Astrocyte (in vitro differentiated cells and primary cell): ENCODE measurements at places on chromosomes 12 and 14. TPM values are rescaled to one million over a fixed set of nuclear protein-coding genes. Genes with fewer than 3 reads are reported as not detected.

DNA sequence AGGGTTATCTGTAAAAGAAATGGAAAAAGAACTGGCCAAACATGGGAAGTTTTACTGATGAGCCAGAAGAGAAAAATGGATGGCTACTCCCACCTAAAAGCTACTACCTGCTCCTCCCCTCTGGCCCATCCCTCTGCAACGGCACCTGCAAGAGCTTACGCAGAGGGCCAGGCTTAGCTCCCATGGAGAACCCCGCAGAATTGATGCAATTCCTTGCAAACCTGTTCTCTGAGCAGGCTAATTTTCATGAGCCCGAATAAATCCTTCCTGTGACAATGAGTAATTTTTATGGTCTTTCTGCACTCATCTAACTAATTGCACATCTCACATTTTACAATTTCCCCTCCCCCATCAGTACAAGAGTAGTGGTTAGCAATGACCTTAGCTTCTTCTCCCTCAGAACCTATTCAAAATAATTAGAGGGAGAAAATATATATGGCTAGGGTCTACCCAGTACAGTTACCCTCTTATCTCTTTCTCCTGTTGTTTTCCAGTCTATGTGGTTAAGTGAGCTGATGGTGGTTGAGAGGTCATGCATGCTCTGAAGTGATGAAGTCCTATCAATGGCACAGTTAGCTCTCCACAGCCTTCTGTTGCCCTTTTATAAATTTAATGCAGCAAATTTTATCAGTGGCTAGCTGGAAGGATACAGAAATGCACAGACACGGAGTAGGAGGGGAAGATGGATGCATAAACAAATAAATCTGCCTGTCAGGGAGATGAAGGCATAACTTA lies 67.7 kb upstream of the NTF3 start:
- H3K27me3 ChIP-seq, result no peaks in the 10 kb centered on the region
- H3K36me3 ChIP-seq, result no peaks in the 10 kb centered on the region
- no peak overlapping the region for H3K27ac ChIP-seq

The TRIM9 gene
- total RNA-seq, result 4.7 and 5.7 TPM in 2 replicates

- H3K27ac ChIP-seq, result peak overlapping the region; percentile 55
- H3K36me3 ChIP-seq, result no peaks in the 10 kb centered on the region
- peaks cover 33% of the 10 kb centered on the region for H3K4me1 ChIP-seq
- peak overlapping the region; percentile 80 for H3K4me3 ChIP-seq
- H3K27me3 ChIP-seq, result no peaks in the 10 kb centered on the region
Measured at GRCh38 chr12:123971449-123971769, 1.2 kb downstream of the CCDC92 start.

DNA sequence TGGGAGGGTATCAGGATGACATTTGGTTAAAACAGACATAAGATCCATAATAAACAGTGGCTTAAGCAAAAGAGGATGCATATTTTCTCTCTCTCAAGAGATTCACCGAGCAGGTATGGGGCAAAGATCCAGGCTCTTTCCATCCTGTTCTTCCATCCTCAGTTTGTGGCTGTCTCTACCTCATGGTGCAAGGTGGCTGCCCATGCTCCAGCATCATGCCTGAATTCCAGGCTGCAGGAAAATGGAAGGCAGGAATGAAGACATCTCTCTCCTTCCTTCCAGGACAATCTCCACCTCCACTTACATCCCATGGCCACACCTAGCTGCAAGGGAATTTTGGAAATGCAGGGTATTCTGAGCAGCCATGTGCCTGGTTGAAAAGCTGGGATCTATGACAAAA lies 136.0 kb downstream of the GLT1D1 start:
- no peaks in the 10 kb centered on the region for H3K36me3 ChIP-seq
- H3K27ac ChIP-seq, result no peak overlapping the region
- H3K27me3 ChIP-seq, result no peaks in the 10 kb centered on the region
- DNase-seq, result no peak

- H3K4me1 ChIP-seq, result peaks cover 14% of the 10 kb centered on the region
- no peak overlapping the region for H3K4me3 ChIP-seq
- H3K27ac ChIP-seq, result no peak overlapping the region
- H3K36me3 ChIP-seq, result no peaks in the 10 kb centered on the region
- H3K27me3 ChIP-seq, result no peaks in the 10 kb centered on the region
Measured at GRCh38 chr12:116459916-116460663, 99.1 kb upstream of the MAP1LC3B2 start.

GRCh38 chr14:105913221-105913620 lies 386.8 kb downstream of the TMEM121 start:
- no peaks in the 10 kb centered on the region for H3K4me1 ChIP-seq
- no peaks in the 10 kb centered on the region for H3K36me3 ChIP-seq
- DNase-seq, result no peak
- H3K4me3 ChIP-seq, result no peak overlapping the region

DNA sequence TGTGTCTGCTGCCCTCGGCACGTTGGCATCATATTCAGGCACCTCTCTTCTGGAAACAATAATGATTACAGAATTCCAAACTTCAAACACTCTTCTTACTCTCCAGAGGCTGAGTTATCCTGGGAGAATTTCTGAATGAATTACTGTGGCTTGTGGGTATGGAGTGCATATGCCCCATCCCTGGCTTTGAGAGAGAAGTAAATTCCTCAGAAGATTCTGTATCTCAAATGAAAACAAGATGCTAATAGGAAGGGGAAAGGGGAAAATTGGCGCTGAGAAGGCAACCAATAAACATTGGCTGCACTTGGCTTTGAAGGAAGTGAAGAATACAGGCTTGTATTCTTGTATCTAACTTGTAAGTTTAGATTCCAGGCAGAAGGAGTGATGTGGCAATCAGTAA lies 132.0 kb upstream of the NOVA1 start:
- no peaks in the 10 kb centered on the region for H3K4me1 ChIP-seq
- DNase-seq, result peak; percentile 72
- H3K27me3 ChIP-seq, result no peaks in the 10 kb centered on the region
- no peak overlapping the region for H3K27ac ChIP-seq
- no peaks in the 10 kb centered on the region for H3K36me3 ChIP-seq

GRCh38 chr12:64304571-64304970 lies 82.5 kb upstream of the KICS2 start:
- DNase-seq, result no peak
- no peaks in the 10 kb centered on the region for H3K27me3 ChIP-seq
- H3K36me3 ChIP-seq, result no peaks in the 10 kb centered on the region
- no peak overlapping the region for H3K4me3 ChIP-seq
- no peak overlapping the region for H3K27ac ChIP-seq
